ENCODE measurements at places on chromosomes 2 and 18.

DNA sequence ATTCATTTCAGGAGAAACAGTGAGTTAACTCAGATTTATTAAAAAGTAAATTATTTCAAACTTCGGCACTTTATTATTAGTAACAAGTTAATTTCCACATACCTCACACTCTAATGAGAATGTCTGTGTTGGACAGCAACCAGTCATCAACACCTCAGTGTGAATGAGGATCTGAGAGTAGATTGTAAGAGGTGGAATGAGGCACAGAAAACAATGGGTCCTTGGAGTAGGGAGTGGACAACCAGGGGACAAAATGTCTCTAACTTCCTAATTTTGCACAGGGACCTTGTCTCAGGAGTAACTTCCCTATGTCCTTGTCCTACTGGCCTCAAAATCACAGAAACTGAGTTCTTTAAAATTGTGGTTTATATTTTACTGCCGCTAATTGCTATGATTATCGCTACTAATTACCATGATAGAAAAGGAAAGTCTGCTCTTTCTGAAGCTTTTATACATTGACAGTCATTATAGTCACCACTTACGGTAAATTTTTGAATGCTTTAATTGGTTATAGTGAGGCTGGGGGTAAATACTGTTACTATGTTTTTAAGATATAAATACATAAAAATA, 82.2 kb upstream of the LRPPRC start:
- DNase-seq, result no peak

DNA sequence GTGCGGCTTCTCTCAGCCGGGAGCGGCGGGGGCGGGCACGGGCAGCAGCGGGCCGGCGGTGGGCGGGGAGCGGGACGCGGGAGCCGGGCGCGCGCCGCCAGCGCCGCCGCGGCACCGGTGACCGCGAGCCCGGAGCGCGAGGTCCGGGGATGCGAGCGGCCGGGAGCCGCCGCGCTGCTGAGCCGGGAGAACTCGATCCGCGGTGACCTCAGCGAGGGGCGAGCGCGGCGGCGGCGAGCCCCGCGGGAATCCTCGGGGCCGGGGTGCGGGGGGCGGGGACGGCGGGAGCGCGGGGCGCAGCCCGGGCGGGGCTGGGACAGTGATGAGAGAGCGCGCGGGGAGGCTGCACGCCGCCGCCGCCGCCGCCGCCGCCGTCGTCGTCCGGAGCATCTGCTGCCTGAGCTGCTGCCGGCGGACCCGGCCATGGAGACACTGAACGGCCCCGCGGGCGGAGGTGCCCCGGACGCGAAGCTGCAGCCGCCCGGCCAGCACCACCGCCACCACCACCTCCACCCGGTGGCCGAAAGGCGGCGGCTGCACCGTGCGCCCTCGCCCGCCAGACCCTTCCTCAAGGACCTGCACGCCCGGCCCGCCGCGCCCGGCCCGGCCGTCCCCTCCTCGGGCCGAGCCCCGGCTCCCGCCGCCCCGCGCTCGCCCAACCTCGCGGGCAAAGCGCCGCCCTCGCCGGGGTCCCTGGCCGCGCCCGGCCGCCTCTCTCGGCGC, at the start of gene MTCL1:
Gene MTCL1 (plus strand): TSS at position 319 of the 723 bp plus-strand sequence. CDS start 105 bp downstream, at position 424.
- DNase-seq, result no peak

- no peak for DNase-seq
Observed at GRCh38 chr2:191341436-191341835, 96.2 kb downstream of the MYO1B start.

- DNase-seq, result no peak
Observed at GRCh38 chr2:181627545-181627944, 29.4 kb downstream of the CERKL start.

GRCh38 chr18:57440331-57441070, 5.3 kb downstream of the ONECUT2 start:
- no peak for DNase-seq

- no peak for DNase-seq
Observed at GRCh38 chr18:8367217-8367988, 241.8 kb upstream of the RAB12 start.

DNA sequence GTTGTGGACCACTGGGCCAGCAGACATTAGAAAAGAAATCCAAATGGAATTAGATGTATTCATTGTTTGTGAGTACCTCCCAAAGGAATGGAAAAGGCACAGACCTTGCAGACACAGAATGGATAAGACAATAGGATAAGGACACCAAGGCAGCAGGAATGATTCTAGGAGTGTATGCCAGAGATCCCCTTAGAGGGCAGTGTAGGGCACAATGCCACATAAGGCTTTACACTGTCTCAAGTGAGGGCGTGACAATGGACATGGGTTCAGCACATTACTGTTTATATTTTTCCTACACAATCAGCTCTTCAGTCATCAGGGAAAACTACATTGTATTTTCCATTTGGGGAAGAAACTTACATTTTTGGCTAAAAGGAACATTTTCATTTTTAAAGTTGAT, 250.9 kb downstream of the PTH2R start:
- DNase-seq, result no peak

- no peak for DNase-seq
Observed at GRCh38 chr2:16251511-16252225, 311.3 kb downstream of the MYCN start.

- DNase-seq, result no peak
Observed at GRCh38 chr2:134493797-134494196, 225.0 kb downstream of the TMEM163 start.

- peak; percentile 52 for DNase-seq
Observed at GRCh38 chr18:48540251-48541025, 1.6 kb downstream of the CTIF start.

DNA sequence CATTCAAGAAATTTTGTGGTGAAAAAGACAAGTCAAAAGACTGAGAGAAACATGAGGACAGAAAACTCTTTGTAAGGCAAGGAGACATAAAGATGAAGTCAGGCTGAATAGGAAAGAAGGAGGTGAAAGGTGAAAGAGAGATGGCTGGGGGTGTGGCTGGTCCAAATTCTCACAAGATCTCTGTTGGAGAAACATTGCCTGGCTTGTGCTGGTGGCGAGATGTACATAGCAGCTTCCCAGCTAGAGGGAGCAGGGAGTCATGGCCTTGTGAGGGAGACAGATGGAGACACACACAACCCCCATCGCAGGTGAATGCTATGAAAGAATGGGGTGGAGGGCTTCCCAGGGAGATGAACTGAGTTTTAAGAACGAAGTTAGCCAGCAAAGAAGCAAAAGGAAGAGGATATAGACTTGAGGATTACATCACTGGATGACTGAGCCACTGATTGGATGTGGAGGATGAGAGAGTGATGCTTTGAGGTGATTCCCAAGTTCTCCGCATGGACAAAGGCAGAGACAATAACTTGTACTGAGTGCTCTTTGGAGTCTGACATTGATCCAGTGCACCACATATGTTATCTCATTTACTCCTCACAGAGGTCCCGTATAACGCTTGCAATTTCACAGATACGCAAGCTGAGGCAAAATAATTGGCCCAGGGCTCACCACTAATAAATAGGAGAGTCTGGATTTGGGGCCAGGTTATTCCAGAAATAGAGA, 3.7 kb upstream of the EMX1 start:
- DNase-seq, result no peak

GRCh38 chr18:13878857-13879256, 36.5 kb downstream of the MC2R start:
- DNase-seq, result no peak

DNA sequence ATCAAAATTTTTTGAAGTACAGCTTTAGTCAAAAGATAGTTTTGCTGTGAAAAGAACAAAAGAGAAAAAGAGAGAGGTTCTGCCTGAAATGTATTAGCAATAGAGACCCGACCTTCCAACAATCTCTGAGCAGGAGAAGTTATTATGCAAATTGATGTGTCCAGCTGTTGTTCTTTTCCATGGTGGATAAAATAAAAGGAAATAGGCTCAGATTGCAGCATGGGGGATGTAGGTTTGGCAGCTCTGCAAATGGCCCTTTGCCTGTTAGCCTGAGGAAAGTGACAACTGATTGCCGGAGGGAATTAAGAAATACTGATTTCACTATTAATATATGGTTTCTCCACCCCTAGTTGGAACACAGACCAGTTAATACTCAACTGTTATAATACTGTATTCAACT, 1283.2 kb upstream of the NXPH2 start:
- no peak for DNase-seq

DNA sequence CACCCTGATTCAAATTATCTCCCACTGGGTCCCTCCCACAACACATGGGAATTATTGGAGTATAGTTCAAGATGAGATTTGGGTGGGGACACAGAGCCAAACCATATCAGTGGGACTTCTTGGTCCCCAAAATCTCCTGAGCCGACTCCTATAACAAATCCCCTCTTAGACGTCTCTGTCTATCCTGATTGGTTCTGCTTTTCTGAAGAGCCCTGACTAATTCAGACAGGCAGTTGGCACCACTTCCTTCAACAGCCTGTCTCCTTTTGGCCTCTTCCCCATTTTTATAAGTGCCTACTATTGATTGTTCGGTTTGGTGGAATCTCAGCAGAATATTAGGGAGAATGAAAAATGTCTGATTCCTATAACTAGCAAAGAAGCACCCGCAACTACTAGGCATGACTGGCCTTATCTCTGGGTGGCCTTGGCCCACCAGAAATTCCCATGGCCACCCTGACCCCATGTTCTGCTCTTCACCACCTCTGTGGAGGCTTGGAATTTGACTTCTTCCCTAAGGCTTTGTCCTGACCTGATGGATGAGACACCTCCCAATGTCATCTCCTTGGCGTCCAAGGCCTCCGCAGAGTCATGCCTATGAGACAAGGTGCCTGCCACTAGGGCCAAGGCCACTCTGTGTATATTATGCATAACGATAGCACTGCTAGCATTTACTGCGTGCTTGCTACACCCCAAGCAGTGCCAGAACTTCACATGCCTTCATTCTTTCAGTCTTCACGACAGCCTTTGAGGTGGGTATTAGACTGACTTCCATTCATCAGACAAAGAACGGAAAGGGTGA, 218.9 kb upstream of the COPS8 start:
- DNase-seq, result peak; percentile 6

DNA sequence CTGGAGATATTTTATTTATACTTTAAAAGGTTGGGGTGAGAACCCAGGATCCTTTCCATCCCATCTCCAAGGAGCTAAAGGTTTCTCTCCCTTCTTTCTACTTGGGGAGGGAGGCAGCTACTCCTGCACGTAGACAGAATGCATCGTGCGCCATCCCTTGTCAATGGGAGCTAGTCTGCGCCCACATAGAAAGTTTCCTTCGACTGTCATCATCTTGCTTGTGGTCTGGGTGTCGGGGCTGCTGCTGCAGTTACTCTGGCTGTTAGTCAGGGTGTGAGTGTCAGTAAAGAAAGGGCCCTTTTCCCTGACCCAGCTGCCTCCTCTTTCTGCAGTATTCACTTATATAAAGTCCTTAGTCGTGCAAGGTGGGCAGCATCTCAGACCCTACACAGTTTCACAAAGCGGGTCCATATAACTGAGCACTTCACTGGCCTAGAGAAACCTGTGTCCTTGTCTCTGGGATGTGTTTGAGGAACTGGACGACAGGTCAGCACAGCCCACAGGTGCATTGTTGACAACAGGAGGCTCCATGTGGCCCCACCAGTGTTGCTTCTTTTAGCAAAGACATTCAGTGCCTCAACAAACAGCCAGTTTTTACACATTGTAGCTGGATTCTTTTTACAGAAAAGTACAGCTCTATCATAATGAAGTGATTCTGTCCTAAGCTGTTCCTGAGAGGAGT, 22.4 kb downstream of the NPAS2 start:
- DNase-seq, result no peak

DNA sequence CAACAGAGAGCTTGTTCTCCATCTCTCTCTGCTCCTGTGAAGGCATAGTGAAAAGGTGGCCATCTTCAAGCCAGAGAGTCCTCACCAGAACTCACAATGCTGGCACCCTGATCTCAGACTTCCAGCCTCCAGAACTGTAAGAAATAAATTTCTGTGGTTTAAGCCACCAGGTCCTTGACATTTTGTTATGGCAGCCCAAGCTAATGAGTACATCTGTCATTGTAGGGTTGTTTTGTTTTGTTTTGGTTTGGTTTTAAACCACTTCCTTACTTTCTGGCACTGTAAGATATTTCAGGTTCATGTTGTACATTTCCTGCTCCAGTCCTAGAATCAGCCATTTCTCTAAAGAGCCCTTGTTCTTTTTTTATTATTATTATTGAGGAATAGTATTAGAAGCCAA, 171.2 kb downstream of the CPS1 start:
- DNase-seq, result no peak

- no peak for DNase-seq
Observed at GRCh38 chr2:60512062-60512622, 41.3 kb downstream of the BCL11A start.
